ENCODE measurements at places on chromosomes 2 and 18.

DNA sequence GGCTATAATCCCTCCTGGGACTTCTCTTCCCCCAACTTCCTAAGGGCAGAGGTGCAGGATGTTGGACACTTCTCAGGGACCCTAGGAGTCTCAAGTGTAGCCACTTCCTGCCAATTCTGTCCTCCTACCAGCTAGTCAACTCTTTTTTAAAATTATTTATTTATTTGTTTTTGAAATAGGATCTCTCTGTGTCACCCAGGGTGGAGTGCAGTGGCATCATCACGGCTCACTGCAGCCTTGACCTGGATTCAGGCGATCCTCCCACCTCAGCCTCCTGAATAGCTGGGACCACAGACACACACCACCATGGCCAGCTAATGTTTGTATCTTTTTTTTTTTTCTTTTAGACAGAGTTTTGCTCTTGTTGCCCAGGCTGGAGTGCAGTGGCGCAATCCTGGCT, 11.5 kb downstream of the SFTPB start:
- no peak for DNase-seq

DNA sequence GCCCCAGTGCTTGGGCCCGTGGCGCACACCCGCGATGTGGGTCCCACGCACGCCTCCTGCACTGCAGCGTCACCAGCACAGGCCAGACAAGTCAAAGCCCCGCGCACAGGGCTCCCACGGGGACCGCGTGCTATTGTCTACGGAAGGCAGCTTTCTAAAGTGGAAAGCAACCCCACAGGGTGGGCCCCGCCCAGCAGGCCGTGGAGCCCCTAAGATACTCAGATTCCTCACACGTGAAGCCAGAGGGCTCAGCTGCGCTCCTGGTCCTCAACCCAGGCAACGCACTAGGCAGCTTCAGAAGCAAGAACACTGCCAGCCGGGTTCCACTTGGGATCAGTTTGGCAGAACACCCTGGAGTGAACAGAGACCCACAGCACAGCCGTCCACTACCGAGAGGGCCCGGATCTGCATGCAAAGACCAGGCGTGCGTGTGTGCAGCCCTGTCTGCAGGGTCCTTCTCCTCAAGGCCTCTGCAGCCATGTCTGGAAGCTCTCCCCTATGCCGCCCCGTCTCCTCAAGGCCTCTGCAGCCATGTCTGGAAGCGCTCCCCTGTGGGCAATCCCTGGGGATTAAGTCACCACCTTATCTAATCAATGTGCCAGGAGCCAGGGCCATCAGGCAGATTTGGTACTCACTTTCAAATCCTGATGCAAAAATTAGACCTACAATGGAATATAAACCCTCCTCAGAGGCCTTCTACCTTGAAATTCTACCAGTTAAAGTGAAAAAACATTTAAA, 231.3 kb downstream of the HDAC4 start:
- DNase-seq: no peak

DNA sequence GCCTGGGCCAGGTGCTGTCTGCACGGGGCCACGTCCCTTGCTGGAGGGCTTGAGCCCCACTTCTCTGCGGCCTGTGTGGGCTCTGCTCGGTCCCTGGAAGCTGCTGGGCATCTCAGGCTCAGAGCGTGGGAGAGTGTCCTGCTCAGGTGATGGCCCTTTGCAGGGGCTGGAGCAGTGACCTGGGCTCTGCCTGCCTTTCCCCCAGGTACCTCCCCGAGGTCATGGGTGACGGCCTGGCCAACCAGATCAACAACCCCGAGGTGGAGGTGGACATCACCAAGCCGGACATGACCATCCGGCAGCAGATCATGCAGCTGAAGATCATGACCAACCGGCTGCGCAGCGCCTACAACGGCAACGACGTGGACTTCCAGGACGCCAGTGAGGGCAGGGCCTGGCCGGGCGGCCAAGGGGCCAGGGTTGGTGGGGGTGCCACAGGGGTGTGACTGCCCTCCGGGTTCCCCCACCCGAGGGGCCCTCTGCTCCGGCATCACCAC, 29.9 kb downstream of the GPC1 start:
- DNase-seq: peak; percentile 13

- no peak for DNase-seq
Measured at GRCh38 chr18:49933530-49934128, 120.3 kb upstream of the ACAA2 start.

DNA sequence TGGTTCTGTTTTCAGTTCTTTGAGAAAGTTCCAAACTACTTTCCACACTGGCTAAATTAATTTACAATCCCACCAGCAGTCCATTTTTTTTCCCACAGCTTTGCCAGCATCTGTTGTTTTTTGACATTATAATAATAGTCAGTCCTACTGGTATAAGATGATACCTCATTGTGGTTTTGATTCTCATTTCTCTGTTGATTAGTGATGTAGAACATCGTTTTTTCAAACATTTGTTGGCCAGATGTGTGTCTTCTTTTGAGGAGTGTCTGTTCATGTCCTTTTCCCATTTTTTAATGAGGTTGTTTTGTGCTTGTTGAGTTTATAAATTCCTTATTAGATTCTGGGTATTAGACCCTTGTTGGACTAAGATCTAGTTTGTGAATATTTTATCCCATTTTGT, 376.8 kb upstream of the NT5C1B start:
- no peak for DNase-seq

DNA sequence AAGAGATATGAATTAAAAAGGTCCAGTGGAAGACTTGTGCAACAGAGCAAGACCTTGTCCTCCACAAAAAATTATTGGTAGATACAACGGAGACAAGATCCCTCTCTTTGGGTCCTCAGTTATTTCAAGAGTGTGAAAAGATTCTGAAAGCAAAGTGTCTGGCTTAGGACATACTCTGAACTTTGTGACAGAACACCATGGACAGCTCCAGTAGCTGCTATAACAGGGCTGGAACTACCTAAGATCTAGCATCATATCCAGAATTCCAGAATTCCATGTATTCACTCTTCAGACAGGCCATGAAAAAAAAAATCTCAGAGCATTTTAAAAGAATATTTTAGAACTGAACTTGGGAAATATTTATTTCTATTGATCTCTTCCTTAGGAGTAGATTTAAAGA, 74.8 kb upstream of the ZBTB14 start:
- DNase-seq: no peak

GRCh38 chr18:68665628-68666027, 49.3 kb downstream of the TMX3 start:
- no peak for DNase-seq

DNA sequence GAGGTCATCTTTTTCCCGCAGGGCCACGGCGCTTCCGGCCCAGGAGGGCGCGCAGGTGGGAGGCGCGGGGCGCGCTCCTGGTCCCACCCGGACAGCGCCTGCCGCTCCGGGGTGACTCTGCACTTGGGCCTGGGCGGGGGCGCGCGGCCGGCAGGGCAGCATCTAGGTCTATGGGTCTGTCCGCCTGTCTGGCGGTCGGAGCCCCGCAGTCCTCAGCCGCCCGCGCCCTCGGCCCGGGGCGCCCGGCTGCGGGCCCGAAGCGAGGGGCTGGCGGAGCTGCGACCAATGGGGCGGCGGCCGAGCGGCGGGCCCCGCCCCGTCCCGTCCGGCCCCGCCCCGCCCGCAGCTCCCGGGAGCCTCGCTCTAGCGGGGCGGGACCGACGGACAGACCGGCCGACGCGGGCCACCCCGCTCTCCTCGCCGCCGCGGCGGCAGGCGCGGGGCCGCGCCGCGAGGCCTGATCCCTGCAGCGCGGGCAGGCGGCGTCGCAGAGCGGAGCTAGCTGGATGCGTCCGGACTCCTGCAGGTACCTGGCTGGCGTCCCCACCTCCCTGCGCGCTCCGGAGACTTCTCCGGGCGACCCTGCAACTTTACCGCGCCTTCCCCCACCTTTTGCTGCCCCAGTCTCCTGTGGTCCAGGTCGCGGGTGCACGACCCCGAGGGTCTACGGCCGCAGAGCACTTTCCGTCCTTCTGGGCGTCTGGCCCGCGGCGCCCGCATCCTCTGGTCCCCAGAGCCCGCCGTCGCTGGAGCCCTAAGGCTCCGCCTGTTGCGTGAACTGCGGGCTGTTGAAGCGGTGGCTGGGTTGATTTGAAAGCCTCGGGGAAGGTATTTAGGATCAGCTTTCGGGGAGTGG, at the start of gene KCNS3:
TSS of gene KCNS3 (plus strand) at position 387 of the 856 bp plus-strand sequence. CDS start 52,342 bp downstream, outside the sequence.
- no peak for DNase-seq

GRCh38 chr18:45626330-45627203, 11.3 kb downstream of the SLC14A2 start:
- DNase-seq: no peak

DNA sequence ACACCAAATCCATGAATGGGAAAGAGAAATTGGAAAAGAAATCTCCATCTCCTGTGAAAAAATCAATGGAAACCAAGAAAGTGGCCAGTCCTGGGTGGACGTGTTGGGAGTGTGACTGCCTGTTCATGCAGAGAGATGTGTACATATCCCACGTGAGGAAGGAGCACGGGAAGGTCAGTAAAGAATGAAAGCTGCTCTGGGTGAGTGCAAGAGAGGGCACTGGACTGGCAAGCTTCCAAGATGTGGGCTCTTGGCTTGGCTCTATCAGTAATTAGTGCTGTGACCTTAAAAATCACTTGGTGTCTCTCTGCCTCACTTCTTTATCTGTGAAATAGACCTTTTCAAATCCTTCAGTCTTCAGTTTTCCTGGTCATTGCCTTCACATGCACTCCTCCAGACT, 89.0 kb downstream of the ZNF532 start:
- no peak for DNase-seq

- DNase-seq: no peak
Measured at GRCh38 chr2:36403675-36404230, 48.2 kb downstream of the CRIM1 start.

DNA sequence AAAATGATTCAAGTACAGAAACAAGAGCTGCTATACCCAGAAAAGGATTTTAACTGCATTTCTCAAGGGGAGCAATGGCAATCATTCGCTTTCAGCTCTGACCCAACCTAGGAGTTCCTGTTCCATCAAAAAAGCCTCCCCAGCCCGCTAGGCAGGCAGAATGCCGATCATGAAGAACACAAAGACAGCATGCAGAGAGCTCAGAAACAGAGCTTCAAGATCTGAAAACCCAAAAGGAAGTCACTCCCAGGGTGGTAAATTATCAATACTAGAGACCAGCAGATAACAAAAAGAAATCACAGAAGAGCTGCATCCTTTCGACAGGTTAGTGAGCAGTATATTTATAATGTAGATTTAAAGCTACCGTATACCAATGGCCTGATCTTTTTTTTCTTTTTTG, 84.8 kb upstream of the CRIM1 start:
- no peak for DNase-seq

DNA sequence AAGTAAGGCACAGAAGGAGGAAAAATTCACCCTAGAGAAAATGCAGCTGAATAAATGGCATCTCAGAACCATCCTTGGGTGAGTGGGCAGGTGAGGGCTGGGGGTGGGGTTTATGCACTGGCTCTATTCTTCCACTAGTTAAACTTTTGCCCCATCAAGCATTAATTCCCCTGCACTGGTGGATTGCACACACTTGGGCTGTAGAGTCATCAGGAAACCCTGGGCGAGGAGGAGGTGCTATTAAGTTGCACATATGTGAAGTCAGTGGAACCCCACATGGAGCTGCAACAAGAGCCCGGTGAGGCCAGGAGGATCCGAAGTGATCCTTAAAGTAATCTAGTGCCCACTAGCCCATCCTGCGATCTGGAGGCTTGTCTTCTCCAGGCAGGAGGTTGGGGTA, 6.8 kb upstream of the DNAJB2 start:
- no peak for DNase-seq

GRCh38 chr2:173942861-173943523, 22.2 kb downstream of the SP3 start:
- no peak for DNase-seq

DNA sequence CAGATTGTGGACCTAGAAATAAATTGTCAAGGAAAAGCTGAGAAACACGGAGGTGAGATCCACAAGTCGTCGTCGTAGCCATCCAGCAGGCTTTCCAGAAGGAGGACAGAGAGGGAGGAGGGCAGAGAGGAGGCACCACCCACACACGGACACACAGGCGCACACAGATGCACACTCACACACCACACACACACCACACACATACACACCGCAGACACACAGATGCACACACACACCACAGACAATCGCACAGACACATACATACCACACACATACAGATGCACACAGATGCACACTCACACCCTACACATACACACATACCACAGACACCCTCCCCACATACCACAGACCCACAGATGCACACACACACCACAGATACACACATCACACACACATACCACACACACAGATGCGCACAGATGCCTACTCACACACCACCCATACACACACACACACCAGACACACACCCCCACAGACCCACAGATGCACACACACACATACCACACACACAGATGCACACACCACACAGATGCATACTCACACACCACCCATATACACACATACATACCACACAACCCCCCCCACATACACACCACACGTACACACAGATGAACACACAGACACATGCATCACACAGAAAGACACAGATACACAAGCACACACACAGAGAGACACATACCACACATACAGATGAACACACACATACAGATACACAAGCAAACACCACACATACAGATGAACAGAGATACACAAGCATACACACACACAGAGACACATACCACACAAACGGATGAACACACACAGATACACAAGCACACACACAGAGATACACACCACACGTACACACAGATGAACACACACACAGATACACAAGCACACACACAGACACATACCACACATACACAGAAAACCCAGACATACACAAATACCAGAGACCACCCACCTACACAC, 12.7 kb upstream of the BOK start:
- DNase-seq: no peak

DNA sequence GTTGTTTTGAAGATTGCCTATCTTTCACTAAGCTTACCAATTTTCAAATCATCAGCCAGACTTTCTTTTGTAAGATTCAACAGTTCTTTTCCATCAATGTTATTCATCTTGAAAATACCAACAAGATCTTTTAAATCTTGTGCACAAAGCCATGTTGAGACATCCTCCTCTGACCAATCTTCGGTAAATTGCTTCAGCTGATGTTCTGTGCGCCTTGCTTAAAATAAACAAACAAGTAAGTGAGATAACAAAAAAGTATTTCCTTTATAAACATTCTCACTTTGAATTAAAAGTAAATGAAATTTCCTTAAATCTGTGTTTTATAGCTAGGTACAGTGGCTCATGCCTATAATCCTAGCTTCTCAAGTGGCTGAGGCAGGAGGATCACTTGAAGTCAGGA, 30.3 kb downstream of the WDSUB1 start:
- DNase-seq: no peak

GRCh38 chr2:45578056-45578843, 32.8 kb downstream of the SRBD1 start:
- DNase-seq: peak; percentile 29

- DNase-seq: no peak
Measured at GRCh38 chr2:143730155-143730952, 601.1 kb downstream of the ARHGAP15 start.

DNA sequence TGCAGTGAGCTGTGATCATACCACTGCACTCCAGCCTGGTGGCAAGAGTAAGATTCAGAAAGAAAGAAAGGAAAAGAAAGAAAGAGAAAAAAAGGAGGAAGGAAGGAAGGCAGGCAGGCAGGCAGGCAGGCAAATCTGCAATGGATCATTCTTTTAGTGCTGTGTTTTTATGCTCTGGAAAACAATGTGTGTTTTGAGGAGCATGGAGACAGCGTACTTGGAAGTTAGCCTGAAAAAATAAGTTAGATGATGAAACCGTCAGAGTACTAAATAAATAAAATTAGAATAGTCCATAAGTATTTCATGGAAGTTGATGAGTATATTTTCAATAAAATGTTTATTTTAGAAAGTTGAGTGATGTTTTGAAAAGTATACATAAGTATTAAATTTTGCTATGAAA, 366.4 kb upstream of the CDH20 start:
- no peak for DNase-seq

GRCh38 chr2:207930747-207931146, 94.6 kb downstream of the PLEKHM3 start:
- DNase-seq: no peak

All from CD4-positive, alpha-beta T cell treated with Interleukin-15 for 1 hour (primary cell).